ENCODE measurements at places on chromosomes 2 and 18.

- DNase-seq: no peak
Measured at GRCh38 chr2:30393510-30393909, 53.5 kb upstream of the LCLAT1 start.

- no peak for DNase-seq
Measured at GRCh38 chr2:233047206-233047605, 12.9 kb upstream of the INPP5D start.

DNA sequence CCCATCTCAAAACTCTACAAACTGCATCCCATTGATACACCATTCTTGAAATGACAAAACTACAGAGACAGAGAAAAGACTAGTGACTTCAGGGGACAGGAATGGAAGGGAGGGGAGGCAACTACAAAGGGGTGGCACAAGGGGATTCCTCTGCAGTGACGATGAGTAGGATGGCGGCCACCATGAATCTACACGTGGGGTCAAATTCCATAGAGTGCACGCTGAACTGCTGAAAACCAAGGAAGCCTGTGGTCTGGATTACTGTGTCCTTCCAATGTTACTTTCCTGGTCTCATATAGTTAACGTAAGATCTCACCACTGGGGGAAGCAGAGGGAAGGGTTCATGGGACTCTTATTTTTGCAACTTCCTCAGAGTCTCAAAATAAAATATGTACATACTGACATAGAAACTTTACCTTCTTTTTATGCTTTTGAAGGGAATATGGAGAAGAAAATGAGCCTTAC is 23.6 kb downstream of the COX7A2L start:
- DNase-seq: no peak

- no peak for DNase-seq
Measured at GRCh38 chr2:24948506-24948905, 23.2 kb downstream of the DNAJC27 start.

DNA sequence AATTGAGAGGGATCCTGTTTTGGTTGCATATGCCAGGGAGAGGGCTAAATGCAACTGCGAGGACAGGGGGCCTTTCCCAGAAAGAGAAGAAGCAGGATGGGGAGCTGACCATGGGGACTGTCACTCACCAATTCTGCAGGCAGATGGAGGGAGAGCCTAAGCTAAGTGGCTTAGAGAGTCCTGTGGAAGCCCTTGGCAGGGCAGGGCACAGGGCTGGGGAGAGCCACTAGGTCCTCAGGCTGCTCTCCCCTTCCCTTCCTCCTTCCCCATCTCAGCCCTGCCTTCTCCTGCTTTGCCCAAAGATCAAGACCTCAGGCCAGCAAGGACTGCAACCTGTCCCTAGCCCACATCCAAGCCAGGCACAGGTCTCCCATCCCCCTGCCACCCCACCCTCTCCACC is 24.4 kb upstream of the CATIP start:
- no peak for DNase-seq

- no peak for DNase-seq
Measured at GRCh38 chr2:8310557-8311455, 371.1 kb upstream of the ID2 start.

- DNase-seq: no peak
Measured at GRCh38 chr18:2932247-2933181, 80.4 kb downstream of the LPIN2 start.

GRCh38 chr2:953975-954686 is 3.5 kb downstream of the SNTG2 start:
- DNase-seq: no peak

- no peak for DNase-seq
Measured at GRCh38 chr18:34370704-34371395, 146.1 kb upstream of the NOL4 start.
